ENCODE measurements at places on chromosomes 1 and 21. TPM values are rescaled to one million over a fixed set of nuclear protein-coding genes. Genes with fewer than 3 reads are reported as not detected.

Gene DCST2
- total RNA-seq: 0.36 TPM

Gene CIART
- 1.3 TPM for total RNA-seq

Gene RAP1GAP
- total RNA-seq: not detected

Gene FAM177B
- 1.1 TPM for total RNA-seq

Gene FCGR1A
- total RNA-seq: 2.5 TPM

Gene FTCD
- total RNA-seq: not detected

Gene SPATA21
- not detected for total RNA-seq

Gene C1QB
- 908 TPM for total RNA-seq

Gene DNM3
- total RNA-seq: 15.8 TPM

Gene CD1E
- 0.44 TPM for total RNA-seq

Gene RIPPLY3
- not detected for total RNA-seq

Gene XCL1
- total RNA-seq: not detected

Gene SPATA46
- total RNA-seq: not detected

DNA sequence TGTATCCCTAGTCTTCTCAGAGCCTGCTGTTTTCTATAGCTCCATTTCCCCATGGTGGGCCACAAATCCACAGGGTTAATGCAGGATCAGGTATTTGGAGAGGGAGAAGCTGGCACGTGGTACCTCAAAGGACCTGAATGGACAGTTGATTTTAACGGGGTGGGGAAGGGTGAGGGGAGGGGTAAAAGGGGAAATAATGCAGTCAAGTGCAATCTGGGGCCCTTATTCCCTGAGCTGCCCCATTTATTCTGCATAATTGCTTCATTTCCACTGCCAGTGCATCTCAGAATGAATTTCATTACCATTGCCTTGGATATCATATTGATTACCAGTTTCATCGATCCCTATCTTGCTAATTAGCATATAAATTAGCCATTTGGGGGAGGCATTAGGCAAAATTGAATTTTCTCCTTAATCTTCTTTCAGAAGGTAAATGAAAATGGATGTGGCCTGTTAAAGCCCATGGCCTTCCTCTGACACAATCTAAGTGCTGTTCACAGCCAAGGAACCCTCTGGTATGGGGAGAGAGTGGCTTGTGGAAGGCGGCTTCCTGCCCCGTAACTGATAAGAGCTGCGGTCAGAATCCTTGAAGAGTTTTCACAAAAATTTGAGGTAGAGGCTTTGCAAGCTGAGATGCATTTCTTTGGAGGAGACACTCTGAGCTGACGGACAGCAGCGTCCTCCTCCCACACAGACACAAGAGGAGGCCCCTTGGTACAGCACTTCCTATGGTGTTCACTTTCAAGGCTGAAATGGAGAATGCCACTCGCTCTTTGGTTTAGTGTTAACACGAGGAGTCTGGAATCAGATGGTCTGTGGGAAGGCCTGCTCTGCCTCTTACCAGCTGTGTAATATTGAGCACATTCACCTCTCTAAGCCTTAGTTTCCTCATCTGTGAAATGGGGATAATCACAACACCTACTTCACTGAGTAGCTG, 34.4 kb downstream of the PHC2 start:
- DNase-seq: no peak

GRCh38 chr1:84350104-84350503, 48.2 kb upstream of the DNASE2B start:
- DNase-seq: no peak

DNA sequence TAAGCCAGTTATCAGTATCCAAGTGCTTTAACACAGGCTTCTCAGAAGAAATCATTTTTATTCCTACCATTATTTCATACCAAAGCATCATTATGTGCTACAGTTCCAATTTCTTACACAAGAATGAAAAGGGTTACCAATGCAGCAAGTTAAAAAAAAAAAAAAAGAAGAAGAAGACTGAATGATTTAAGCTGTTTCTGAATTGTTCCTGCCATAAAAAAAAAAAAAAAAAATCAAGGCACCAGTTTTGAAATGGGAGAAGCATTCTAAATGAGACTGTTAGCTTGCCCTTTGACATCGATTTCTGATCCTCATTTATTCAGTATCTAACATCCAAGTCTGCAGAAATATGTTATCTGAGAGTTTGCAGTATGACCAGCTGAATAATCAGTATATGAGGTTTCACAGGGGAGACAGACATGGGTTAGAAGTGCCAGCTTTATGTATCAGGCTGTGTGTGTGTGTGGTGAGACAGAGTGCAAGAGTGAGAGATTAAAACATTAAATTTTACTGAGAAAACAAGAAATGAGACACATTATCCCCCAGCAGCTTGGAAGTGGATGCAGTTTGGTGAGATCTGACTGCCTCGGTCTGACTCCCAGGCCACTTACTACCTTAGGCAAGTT, 105.8 kb downstream of the COLGALT2 start:
- DNase-seq: no peak

GRCh38 chr1:85496941-85497582, 32.1 kb upstream of the DDAH1 start:
- no peak for DNase-seq

GRCh38 chr1:193211539-193211938, 25.1 kb upstream of the B3GALT2 start:
- DNase-seq: no peak

DNA sequence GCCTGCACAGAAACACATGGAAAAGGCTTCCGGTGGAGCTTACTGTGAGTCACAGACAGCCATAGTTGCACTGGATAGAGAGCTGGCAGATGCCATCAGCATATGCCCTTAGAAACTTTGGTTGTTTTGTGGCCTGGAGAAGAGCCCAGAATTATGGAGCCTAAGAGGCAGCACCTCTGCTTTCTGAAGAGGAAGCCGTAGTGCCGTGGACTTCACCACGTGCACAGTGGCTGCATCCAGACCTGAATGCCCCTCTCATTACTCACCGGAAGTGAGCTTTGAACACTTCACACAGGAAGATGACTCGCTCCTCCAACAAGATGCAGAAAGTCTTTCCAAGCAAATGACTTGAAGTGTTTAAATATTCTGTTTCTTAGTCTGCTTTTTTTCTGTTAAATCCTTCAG, 28.4 kb downstream of the JUN start:
- no peak for DNase-seq

- DNase-seq: no peak
Observed at GRCh38 chr1:5341471-5341870, 650.8 kb downstream of the NPHP4 start.

DNA sequence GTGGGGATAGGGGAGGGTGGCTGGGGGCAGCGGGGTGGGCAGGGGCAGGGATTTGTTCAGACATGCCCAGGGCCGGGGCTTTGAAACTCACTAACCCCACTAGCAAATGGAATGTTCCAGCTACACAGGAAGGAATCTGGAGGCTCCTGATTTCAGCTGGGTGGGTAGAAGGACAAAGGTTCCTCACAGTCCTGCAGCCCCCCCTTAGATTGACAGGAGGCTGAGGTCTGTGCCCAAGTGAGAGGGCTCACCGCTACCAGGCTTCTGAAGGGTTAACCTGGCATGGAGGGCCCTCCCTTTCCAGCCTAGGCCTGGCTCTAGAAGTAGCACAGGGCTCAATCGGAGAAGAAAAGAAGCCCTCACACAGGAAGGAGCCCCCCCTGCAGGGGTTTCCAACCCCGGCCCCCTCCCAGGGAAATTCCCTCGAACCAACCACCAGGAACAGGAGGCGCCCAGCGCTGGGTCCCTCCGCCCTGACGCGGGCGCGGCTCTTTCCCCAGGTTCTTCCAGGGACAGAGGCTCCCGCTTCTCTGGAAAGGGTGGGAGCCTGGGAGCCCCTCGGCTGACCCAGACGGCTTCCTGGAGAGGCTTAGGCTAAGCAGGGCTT, 3.3 kb downstream of the EPHA2 start:
- DNase-seq: no peak

- DNase-seq: no peak
Observed at GRCh38 chr1:192579010-192579738, 3.6 kb downstream of the RGS1 start.

DNA sequence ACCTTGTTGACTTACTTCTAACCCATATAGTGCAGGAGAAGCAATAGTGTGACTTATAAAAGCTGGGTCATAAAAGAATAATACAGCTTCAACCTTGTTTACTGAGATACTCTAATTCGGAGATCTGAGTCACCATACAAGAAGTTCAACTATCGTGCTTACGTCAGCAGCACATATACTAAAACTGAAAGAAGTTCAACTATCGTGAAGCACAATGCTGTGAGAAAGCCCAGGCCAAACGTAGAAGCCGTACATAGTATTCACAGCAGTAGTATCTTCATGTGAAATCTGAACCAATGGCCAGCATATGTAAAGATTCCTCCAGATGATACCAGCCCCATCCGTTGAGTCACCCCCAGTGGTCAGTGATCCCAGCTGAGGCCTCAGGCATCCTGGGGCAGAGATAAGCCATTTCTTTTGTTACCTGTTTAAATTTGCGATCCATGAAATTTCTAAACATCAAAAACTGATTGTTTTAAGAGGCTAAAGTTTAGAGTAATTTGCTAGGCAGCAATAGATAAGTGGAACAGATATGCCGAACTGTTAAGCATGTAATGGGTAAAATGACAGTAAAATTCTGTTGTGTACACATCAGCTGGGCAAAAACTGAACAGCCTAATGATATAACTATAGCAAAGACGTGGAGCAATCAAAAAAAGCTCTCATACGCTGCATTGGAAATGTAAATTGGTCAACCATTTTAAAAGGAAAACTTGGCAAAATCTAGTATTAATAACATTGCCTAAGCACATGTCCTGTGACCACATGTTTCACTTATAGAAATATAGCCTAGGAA, 53.9 kb upstream of the SAMD13 start:
- DNase-seq: no peak

DNA sequence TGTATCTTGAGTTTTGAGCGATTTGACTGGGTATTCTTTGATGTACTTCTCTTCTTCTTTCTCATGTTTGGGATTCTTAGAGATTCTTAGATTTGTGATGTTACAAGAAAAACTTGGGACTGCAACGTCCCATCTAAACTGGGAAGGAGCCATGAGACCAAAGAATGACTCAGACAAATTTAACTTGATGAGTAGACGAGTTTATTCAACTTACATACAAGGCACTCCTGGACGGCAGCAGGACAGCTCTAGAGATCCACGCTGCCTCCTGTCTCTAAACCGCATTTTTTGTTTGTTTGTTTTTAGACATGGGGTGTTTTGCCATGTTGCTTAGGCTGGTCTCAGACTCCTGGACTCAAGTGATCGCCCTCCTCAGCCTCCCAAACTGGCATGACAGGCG, 137.1 kb downstream of the PIK3R3 start:
- no peak for DNase-seq

DNA sequence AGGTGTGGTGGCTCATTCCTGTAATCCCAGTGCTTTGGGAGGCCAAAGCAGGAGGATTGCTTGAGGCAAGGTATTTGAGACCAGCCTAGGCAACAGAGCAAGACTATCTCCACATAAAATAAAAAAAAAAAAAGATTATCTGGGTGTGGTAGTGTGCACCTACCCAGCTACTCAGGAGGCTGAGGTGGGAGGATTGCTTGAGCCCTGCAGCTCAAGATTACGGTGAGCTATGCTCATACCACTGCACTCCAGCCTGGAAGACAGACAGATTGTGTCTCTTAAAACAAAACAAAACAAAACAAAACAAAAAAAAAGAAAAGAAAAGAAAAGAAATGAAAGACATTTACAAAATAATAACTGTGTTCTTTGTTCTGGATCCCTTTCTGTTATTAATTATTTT, 6.1 kb upstream of the TLCD4 start:
- no peak for DNase-seq

DNA sequence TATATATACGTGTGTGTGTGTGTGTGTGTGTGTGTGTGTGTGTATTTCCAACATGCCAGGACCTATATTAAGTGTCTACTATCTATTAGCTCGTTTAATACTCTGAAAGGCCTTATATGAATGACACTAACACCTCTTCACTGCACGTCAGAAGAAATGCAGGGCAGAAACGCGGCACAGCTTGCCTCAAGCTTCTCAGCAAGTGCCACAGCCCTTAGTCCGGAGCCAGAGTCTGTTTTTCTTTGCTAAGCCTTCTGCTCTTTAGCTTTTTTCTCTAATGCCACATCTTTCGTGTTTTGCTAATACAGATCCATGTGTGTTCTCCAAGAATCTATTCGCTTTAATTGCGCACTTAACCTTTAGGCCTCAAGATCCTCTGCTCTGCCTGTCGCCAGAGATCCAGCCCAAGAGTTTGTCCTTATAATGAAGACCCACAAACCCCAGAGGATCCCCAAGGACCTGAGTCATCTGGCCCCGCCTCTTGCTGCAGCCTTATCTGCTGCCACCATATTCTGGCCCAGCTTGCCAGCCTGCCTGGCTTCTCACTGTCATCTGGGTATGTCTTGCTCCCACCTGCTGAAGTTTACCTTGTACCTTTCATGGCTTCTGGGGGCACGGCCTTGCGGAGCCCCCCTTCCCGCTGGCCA, 2.0 kb upstream of the TRIM58 start:
- no peak for DNase-seq

- DNase-seq: peak; percentile 65
Observed at GRCh38 chr1:153945795-153946621, 510 bp downstream of the DENND4B start.

Data from omental fat pad (tissue), 4 donors.